ENCODE measurements at places on chromosomes 13 and 19.

DNA sequence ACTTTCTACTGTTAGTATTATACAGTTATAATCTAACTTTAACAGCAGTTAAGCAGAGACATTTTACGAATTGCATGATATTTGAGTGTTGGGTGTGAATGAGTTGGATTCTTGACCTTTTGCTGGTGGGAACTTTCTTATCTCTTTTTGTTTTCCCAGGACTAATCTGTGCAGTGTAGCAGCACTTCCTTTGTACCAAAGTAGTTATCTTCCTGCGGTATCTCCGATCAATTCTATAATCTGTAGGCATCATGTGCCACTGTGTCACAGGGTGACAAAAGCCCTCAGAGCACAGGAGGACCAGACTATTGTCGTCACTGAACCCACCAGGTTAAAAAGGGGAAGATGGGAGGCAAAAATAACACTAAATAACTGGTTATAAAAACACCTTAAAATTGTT is 823.5 kb downstream of the GPC5 start:
- DNase-seq = no peak

DNA sequence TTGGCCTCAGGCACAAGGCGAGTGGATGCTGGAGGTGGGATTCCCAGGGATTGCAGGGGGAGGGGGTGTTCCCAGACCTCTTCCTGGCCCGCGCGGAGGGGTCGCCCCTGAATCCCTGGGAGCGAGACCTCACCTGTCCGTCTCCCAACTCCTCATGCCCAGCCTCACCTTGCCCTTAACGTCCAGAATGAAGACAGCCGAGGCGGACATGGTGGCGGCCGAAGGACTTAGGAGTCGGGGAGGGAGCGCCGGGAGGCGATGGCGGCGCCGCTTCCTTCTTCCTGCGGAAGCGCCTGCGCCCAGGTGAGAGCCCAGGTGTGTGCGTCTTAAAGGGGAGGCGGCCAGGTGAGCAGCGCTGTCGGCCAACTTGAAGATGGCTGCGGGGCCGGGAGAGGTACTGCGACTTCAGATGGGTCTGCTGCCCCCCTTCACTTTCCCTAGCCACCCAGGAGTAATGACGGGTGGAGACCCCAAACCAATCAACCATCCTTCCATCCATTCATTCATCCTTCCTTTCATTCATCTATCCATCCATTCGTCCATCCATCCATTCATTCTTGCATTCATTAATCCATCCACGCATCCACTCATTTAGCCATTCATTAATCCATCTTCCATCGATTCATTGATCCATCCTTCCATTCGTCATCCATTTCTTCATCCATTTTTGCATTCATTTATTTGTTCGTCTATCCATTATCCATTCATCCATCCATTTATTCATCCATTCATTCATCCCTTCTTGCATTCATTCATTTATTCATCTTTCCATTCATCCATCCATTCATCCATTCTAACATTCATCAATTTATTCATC is at the start of gene AP1M2:
AP1M2 (minus strand) TSS at position 291 of the 817 bp plus-strand sequence; CDS start at position 210, 81 bp downstream.
- no peak for DNase-seq

DNA sequence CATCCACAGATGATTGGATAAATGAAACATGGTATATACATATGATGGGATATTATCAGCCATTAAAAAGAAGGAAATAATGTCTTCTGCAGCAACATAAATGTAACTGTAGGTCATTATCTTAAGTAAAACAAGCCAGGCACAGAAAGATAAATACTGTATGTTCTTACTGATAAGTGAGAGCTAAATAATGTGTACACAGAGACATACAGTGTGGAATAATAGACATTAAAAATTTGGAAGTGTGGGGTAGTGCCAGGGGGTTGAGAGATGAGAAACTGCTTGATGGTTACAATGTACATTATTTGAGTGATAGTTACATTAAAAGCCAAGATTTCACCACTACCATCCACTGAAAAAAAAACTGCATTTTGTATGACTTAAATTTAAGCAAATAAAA is 26.0 kb upstream of the GPC6 start:
- DNase-seq = no peak

GRCh38 chr19:1205114-1206099 is at the start of gene STK11:
STK11 (plus strand) TSS chr19:1205778; CDS start chr19:1206914, 1,136 bp downstream.
- peak; percentile 94 for DNase-seq

DNA sequence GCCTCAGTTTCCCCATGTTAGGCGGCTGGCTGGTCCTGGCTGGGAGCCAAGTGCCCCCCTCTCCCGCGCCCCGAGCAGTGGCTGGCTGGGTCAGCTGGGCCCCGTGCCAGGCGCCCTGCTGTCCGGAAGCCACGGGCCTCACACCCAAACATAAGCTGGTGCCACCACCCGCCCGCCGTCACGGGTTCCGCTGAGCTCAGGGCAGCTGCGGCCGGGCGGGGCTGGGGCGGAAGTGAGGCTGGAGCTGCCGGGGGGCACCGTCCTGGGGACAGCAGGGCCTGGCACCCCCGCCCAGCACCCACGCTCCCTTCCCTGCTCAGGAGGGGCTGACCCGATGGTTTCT is 19.3 kb downstream of the HCN2 start:
- no peak for DNase-seq

DNA sequence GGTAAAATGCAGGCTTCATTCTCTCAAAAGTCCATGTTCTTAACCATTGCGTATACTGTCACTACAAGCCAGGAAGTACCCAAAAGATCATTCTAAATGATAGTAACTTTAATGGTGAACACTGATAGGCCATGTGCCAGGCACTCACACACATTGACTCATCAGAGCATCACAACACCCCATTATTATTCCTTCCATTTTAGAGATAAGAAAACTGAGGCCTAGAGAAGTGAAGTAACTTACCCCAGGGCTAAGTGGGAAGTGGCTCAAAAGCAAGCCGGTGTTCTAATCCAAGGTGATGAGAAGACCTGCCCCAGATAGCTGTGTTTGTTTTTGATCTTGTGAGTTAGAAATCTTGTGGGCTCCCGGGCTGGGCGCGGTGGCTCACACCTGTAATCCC is 1.4 kb upstream of the PHLDB3 start:
- DNase-seq = no peak

DNA sequence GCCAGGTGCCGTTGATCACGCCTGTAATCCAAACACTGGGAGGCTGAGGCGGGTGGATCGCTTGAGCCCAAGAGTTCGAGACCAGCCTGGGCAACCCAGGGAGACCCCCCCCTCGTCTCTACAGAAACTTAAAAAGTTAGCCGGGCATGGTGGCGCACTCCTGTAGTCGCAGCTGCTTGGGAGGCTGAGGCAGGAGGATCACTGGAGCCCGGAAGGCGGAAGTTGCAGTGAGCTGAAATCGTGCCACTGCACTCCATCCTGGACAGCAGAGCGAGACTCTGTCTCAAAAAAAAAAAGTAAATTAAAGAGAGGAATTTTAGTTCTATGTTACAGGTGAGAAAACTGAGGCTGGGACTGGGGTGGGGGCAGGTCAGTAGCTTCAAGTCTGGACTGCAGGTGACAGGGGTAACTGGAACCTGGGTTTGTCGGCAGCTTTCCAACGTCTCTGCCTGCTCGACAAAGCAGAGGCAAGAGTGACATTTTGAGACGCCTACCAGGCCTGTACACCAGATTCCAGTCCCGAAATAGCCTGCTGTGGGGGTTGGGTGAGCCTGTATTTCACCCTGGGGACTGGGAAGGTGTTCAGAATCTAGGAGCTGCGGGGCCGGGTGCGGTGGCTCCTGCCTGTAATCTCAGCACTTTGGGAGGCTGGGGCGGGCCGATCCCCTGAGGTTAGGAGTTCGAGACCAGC is 1.2 kb downstream of the SELENOW start:
- no peak for DNase-seq

DNA sequence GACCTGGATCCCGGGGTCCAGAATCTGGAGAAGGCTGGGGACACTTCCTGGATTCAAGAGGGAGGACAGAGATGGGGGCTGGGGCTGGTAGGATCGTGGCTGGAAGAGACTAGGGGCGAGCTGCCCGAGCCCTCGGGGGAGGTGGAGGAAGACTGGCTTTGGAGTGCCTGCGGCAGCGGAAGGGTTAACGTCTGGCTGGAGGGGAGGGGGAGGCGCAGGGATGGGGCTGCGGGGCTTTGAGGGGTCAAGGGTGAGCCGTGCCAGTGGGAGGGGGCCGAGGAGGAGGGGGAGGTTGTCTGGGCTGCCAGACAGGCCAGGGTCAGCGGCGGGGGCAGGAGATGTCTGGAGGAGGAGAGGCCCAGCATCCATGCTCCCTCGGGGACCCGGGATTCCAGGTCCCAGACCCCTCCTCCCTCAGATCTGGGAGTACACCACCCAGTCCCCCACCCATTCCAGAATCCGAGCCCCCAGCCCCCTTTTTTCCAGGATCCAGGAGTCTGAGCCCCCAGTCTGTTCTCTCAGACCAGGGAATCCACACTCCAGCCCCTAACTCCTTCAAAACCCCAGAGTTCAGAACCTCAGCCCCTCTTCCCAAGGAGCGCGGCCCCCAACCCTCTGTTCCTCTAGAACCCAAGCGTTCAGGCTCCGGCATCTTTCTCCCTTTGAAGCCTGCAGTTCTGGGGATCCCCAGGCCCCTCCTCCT is 3.2 kb upstream of the SPACA6 start:
- DNase-seq = peak; percentile 26

DNA sequence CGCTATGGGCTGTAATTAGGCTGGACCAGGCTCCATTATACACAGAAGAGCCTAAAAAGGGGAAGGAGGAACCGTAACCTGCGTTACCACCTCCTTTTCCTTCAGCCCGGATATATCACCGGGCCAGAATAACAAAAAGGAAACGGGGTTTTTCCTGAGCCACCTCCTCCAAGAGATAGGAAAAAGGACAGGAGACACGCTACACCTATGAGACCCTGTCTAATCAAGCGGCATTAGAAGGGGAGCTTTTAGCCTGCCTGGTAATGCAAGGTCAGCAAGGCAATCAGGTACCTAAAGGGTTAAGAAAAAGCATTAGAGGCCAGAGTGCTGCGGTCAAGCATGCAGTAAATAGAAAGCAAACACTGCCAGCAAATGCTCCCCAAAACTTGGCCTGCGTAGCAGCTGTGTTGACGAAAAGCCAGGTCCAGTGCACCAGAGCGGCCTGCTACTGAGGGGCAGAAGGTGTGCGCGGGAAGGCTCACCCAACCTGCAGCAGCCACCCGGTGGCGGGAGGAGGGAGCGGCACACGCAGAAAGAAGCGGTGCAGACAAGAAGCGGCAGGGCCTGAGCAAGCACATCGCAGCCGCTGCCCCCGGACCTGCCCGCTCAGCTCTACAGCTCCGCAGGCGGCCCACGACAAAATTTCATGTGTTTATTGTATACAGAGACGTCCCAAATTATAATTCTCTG is 1466.1 kb downstream of the UQCRFS1 start:
- DNase-seq = peak; percentile 2

DNA sequence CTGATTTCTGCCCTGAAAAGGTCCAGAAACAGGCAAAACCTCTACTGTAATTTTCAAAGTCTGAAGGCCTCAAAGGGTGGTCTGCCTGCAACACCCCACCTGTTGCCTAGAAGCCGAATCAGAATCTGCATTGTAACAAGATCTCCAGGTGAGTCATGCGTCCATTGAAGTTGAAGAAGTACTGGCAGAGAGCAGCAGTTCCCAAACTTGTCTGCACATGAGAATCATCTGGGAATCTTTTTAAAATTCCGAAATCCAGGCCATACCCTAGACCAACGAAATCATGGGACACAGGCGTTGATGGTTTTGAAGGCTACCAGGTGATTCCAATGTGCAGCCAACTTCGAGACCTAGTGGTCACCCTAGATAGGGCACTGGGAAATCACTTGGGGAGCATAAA is 16.0 kb upstream of the CLN5 start:
- DNase-seq = no peak

DNA sequence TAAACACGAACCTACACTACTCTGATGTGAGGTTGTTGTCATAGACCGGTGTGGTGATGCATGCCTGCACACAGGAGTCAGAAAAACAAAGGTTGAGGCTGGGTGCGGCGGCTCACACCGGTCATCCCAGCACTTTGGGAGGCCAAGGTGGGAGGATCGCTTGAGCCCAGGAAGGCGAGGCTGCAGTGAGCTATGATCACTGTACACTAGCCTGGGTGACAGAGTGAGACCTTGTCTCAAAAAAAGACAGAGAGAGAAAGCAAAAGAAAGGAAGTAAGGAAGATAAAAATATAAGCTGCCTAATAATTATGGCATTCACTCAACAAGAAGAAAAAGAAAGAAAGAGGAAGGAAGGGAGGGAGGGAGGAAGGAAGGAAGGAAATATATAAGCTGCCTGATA is 9.3 kb downstream of the GP6 start:
- DNase-seq = no peak

GRCh38 chr19:6891761-6892385 is 4.5 kb downstream of the ADGRE1 start:
- DNase-seq = no peak

DNA sequence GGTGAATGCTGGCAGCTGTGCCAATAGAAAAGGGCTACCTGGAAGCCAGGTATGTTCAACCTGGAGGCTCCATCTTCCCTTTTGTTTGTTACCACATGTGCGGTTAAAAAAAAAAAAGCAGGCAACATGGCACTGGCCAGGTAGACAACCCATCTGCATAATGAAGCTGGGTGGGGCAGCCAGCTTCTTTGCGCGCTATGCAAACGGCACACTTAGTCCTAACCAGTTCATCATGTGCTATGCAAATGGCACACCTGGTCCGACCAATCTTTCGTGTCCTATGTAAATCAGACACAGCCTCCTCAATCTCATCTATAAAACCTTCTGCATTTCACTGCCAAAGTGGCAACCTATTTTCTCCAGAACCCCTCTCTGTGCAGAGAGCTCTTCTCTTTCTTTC is 11.3 kb upstream of the IGSF23 start:
- no peak for DNase-seq

GRCh38 chr19:5926641-5927440 is 12.8 kb downstream of the CAPS start:
- DNase-seq = no peak

- DNase-seq = no peak
Observed at GRCh38 chr19:17688853-17689595, 870 bp upstream of the UNC13A start.

GRCh38 chr13:32527151-32527550 is 11.4 kb downstream of the N4BP2L2 start:
- no peak for DNase-seq

- DNase-seq = peak; percentile 4
Observed at GRCh38 chr19:5170329-5170745, 170.3 kb downstream of the PTPRS start.

- no peak for DNase-seq
Observed at GRCh38 chr13:96880419-96880818, 113.9 kb downstream of the OXGR1 start.

DNA sequence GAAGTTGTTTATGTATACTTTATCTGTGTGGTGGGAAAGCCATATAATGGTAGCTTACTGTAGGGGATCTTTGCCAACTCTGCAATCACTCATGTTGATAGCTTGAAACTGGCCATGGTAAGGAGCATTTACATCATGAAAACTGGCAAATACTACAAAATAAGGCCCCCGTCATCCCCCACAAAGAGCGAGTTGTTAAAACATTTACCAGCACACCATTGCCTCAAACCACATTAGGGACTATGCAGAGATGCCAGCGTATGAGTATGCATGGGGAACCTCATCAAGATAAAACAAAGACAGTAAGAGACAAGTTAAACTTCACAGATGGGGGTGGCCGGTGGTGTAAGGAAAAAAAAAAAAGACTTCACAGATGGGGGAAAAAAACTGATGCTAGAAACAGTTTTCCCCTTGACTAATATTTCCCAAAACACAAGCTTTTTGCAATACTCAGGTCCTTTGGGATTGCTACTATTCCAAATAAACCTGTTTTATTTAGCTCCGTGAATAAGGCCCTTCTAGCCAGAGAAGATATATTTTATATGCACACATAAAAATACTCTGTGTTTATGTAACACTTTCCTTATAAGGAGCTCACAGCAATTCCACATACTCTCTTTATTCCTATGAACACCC is 70.6 kb upstream of the SERP2 start:
- no peak for DNase-seq

GRCh38 chr19:30356951-30357579 is 15.1 kb upstream of the ZNF536 start:
- no peak for DNase-seq
